Epithelial cell of proximal tubule (primary cell): ENCODE measurements at places on chromosomes 6 and 20.

GRCh38 chr6:36727505-36728021, 29.9 kb downstream of the RAB44 start:
- DNase-seq: no peak

DNA sequence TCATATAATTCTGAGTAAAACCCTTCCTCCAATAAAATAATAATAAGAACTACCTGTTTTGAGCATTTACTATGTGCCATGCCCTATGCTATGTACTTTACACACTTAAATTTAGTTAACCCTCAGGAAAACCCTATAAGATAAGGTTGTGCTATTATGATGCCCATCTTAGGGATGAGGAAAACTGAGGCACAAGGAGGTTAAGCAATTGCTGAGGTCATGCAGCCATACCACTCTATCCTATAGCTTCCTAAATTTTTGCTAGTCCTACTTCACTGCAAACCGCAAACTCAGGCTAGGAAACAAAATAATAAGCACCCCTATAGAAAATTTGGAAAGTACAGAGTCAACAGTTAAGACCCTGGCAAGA, 38.9 kb upstream of the GFOD1 start:
- no peak for DNase-seq

DNA sequence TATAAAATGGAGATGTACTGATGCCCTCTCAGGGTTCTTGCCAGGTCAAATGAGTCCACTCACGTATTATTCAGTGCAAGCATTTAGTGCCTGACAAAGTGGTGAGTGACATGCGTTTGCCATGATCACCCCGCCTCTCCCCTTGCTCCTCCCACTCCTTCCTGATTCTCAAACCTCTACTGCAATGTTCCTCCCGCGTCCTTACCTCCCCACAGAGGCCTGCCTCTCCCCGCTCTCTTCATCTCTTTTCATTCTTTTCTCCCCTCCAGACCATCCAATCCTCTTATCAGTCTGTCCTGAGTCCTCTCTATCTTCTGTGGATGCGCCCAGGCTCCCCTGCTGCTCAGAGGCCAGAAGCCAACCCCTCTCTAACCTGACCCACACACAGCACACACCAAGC, 40.7 kb downstream of the KCNK5 start:
- DNase-seq: no peak

DNA sequence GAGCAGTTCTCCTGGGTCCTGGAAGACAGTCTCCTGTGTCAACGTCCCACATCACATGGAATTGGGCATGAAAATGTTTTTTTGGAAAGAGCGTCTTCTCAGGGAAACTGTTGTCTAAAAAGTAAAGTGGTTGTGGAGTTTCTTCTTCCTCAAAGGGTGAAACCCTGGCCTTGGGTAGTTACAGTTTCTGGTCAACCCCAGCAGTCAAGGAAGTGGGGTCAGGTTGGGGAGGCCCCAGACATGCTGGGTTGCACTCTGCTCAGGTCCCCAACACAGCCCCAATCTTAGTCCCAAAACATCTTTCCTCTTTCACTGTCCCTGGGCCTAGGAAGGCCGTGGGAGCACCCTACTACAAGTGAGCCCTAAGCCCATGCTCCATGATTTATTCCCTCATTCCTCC, 996 bp upstream of the NFKBIE start:
- DNase-seq: no peak

GRCh38 chr20:6756693-6757595, 10.5 kb upstream of the BMP2 start:
- DNase-seq: no peak

DNA sequence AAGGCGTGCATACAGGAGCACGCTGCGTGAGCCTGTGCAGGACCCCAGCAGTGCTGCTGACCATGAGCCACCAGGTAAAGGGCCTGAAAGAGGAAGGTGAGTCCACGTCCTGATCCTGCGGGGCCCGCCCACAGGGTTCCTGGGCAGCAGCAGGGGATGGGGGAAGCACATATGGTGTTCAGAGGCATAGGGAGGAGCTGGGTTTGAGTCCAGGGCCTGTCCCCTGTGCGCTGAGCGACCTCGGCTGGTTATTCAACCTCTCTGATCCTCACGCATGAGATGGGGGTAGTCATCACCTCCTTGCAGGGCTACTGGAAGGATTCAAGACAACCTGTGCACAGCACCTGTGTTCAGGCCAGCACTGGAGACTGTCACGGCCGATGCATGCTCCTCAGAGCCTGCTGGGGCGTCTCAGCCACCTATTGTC, at the start of gene TMC2:
Gene TMC2, plus strand, starts transcription at position 14 of the 427 bp plus-strand sequence. Its CDS starts 49 bp downstream, at position 63.
- DNase-seq: no peak

DNA sequence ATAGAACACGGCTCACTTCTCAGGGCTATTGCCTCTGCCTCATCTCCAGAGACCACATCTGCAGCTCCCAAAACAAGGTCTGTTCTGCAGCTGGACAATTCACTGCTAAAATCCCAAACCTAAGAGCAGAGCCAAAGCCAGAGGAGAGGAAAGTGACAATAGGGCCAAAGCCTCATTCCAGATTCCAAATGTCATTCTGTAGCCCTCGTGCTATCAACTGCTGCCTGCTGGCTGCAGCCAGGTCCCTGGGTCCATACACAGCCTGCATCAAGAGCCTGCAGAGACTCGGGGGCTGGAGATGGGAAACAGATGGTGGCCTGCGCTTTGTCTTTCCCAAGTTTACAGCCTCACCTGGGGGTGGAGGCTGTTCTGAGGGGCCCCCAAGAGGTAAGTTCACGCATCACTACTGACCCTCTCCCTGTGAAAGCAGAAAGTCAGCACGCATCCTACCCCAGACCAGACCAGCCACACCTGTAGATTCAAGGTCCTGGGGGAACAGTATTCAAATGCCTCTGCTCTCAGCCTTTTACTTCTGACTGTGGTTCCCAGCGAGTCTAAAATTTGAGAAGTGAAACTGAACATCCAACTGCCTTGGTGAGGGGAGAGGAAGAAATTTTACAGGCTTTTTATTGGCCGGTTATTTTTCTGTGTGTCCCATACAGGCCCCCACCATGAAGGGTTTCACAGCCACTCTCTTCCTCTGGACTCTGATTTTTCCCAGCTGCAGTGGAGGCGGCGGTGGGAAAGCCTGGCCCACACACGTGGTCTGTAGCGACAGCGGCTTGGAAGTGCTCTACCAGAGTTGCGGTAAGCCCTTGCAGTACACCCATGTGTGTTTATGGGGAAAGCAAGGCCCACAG, at the start of gene LY86:
Gene LY86, plus strand, starts transcription at position 657 of the 860 bp plus-strand sequence. Its CDS starts 15 bp downstream, at position 672.
- DNase-seq: no peak

- DNase-seq: no peak
These were observed 141.6 kb upstream of the SLC24A3 start for GRCh38 chr20:19070681-19071445.

- no peak for DNase-seq
These were observed 90.4 kb downstream of the YTHDF1 start for GRCh38 chr20:63125581-63125837.

GRCh38 chr6:122363769-122364483, 35.5 kb upstream of the HSF2 start:
- no peak for DNase-seq

GRCh38 chr20:58240471-58240870, 12.0 kb upstream of the ANKRD60 start:
- no peak for DNase-seq

DNA sequence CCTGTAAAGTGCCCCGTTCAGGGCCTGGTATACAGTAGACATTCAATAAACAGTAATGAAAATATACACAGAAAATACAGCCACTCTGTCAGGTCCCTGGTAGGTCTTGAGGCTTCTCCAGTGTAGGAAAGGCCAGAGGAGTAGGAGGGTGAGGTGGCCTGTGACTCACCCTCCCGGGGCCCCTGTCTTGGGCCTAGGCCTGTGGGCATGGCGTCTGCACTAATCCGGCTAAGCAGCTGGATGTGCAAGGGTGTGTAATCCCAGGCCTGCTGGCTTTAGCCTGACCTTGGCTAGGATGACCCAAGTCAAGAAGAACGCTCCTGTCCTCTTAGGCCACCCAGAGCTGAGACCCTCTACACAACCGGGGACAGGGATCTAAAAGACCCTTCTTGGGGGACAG, 84.9 kb downstream of the KCNB1 start:
- no peak for DNase-seq

GRCh38 chr6:167570460-167571400, 245.8 kb downstream of the TTLL2 start:
- DNase-seq: no peak

DNA sequence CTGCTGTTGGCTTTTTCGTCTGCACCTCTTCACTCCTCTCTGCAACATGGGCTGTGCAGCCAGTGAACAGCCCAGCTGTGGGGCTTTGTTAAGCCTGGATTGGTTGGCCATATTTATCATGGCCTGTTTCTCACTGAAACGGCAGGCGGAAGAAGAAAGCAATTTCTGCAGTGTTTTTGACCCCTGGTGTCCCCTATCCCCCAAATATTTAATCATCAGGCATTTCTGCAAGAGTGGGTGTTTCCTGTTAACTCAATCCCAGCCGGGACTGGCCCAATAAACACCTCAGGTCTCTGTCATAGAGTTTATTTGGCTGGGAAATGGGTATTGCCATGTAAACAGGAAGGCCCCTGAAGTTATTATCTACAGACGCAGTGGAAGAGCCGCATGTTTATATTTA, 174.8 kb upstream of the SUPT3H start:
- no peak for DNase-seq

GRCh38 chr6:34248198-34248726, 544 bp downstream of the SMIM29 start:
- DNase-seq: no peak

- no peak for DNase-seq
These were observed 25.4 kb downstream of the GABRR2 start for GRCh38 chr6:89289710-89290109.

DNA sequence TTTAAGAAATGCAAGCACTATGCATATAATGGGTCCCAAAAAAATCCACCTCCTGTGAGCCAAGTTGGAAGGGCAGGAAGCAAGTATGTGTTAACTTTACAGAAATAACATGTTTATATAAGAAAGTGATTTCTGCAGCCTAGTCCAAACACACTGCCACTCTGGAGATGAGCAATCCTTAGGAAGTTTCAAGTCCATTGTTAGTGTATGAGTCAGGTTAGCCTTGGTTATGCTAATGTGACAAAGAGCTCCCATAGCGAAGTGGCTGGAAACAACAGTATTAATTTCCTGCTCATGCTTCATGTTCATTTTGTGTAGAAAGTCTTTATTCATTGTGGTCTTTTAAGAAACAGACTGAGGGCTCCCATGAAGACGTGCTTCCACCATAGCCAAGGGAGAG, 121.4 kb downstream of the TBXT start:
- peak; percentile 77 for DNase-seq

DNA sequence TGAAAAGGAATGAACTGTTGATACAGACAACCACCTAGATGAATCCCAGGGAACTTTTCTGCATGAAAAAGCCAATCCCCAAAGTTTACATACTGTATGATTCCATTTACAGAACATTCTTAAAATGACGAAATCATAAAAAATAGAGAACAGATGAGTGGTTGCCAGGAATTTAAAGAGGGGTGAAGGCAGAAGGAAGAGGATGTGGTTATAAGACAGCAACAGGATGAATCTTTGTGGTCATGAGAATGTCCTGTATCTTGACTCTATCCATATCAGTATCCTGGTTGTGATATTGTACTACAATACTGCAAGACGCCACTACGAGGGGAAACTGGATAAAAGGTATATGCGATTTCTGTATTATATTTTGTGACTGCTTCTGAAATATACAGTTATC, 70.1 kb upstream of the EMILIN3 start:
- DNase-seq: no peak

DNA sequence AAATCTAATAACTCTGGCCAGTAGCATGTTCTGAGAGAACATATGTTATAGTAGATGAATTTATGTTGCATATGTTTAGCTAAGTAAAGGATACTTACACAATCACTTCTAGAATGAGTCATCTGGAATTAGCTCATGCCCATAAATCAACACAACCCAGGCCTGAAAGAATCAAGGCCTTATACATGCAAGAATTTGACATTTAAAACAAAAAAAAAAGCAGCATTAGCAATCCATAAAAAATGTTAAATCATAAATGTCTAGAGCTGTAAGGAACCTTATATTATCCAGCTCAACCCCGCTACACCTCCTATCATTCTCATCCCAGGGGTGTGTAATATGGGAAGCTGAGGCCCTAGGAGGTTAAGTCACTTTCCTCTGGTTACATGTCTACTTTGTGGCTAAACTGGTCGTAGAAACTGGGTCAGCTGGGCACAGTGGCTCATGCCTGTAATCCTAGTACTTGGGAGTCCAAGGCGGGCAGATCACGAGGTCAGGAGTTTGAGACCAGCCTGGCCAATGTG, 105.2 kb upstream of the CARMIL1 start:
- DNase-seq: peak; percentile 66

DNA sequence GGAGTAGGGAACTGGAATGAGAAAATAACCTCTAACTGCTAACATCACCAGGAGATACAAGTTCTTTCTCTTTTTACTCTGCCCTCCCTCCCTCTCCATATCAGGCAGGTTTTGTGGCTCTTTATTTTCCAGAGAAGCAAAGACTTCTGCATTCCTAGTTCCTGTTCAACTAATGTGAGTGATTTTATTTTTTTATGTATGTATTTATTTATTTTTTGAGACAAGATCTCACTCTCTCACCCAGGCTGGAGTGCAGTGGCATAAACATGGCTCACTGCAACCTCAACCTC, 6.0 kb upstream of the IER3 start:
- DNase-seq: no peak

DNA sequence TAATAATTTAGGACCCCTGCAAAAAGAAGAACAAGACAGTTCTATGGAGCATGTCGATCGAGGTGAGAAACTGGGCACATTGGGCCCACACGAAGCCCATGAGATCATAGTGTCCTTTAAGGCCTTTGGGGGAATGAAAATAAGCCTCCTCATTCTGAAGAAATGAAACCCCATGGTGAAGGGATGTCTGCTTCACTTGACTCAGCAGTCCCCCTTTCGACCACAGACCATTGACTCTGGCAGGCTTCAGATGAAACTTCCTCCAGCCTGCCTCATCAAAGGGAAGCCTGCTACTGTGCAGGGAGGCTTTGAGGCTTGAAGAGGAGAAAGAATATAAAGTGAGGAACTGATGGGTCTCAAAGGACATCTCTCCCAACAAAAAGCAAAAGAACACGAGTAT, 144.2 kb upstream of the FBXL4 start:
- DNase-seq: no peak

GRCh38 chr6:69756907-69757306, 39.9 kb downstream of the LMBRD1 start:
- no peak for DNase-seq

DNA sequence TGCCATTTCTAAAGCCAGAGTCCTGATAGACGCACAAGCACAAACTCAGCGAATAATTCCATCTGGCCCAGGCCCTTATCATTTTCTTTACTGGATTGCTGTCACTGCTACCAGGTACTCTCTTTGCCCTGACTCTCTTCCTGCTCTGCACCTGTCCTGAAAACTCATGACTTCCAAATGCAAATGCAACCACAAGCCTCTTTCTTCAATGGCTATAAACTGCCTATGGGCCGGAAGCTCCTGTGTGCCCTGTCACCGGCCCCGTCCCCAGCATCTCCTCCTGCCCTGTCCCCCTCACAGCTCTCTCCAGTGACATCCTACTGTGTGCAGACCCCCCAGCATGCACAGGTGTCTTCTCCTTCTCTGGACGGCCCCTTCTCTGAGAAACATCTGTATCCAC, 302.6 kb downstream of the GMDS start:
- DNase-seq: no peak

- DNase-seq: no peak
These were observed 19.3 kb upstream of the RAMACL start for GRCh38 chr6:166605752-166606151.

GRCh38 chr6:70375166-70375565, 38.1 kb upstream of the FAM135A start:
- no peak for DNase-seq
